Hypothalamus (tissue), 51 donors: ENCODE measurements at places on chromosomes 2 and 18.

DNA sequence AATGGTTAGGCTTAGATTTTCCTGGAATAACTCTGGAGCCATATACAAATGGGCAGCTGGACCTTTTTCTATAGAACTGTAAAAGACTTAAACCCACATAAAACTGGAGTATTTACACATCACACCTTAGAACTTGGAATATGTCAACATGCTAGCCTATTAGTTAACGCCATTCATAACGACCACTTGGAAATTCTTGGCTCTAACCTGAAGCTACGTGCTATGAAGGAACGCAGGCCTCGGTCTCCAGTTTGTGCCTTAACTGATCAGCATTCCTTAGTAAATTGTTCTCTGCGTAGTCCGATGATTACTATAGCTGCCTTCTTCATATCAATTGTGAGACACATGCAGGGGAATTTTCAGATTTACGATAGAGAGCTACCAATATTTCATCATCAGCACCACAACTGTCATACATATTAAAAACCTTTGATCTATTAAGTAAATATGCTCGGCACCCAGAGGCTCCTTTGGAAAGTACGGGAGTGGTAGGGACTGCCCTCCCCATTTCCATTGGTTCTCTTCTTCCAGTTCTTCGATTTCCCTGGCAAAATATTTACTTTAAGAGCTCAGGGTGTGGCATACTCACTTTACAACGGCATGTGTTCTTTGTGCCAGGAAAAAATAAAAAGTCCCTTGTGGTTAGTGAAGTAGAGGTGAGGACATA, 17.5 kb upstream of the CCL20 start:
- DNase-seq = no peak

DNA sequence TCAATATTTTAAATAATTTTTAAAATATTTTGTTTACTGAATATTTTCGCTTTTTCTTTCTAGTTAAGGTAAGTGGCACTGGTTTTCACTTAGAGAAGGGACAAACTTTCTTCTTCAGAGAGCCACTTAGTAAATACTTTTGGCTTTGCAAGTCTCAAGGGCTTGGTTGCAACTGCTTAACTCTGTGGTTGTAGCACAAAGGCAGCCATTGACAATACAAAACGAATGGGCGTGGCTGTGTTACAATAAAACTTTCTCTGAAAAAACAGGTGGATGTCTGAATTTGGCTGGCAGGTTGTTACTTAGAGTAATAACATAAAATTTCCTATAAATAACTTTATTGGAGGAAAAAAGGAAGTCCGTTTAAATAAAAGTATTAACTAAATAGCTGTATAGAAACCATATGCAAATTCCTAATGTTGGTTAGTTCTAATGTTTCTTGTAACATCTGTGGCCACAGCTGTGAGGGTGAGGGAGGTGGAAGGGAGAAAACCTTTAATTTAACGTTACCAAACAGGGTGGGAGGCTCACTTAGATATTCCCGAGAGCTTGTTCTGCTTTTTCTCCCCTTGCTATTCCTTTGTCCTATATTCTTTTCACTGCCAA, 62.4 kb upstream of the TNP1 start:
- DNase-seq = no peak

DNA sequence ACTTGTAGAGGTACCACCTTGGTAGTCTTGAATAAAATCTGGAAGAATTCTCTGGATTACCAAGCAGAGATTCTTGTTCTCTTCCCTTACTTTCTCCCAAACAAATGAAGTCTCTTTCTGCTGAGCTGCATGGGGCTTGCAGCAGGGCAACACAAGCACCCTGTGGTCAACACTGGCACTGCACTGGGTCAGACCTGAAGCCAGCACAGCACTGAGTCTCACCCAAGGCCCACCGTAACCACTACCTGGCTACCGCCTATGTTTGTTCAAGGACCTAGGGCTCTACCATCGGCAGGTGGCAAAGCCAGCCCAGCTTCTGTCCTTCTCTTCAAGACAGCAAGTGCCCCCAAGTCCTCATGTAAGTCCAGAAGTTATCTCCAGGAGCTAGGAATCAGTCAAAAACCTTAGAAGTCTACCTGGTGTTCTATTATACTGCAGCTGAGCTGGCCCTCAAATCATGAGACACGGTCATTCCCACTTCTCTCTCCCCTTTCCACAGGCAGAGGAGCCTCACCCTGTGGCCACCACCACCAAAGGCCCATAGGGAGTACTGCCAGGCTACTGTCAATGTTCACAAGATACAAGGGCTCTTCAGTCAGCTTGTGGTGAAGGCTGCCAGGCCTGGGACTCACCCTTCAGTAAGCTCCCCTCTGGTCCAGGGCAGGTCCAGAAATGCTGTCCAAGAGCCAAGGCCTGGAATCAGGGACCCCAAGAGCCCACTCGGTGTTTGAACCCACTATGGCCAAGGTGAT, 18.4 kb downstream of the VPS54 start:
- no peak for DNase-seq

- no peak for DNase-seq
Measured at GRCh38 chr2:147467441-147467840, 377.4 kb upstream of the ACVR2A start.

DNA sequence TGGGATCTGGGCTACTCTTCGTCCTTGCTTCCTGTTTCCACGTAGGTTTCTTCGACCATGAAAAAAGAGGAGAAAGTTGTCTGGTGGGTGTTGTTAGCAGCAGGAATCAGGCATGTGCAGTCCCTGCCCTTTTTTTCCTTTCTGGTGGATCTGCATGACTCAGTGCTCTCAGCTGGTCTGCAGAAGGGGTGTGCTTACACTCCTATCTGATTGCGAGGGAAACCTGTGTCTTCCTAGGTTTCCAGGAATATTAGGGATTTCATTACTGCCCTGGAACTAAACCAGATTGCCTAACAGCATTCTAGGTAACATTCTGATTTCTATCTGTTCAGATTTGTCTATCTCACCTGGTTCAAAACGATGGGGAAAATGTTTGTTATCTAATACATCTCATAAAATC, 174.3 kb downstream of the CCDC102B start:
- DNase-seq = no peak

DNA sequence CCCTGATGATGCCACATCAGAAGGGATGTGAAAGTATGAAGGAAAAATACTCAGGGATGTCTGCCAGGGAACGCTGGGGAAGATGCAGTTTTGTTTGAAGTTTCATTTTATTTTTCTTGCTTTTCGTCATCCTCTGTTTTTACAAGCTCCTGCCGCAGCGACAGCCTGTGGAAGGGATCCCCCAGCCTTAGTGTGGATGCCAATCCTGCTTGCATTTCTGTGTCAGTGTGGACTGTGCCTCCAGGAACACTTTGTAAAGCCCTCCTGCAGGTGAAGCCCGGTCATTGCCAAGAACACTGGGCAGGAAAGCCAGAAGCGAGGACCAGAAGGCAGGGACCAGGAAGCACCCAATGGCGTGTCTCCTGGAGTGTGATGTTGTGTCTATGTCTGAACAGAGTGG, 234.3 kb downstream of the SEPTIN10 start:
- DNase-seq = no peak
